Heart left ventricle (tissue), 16 donors: ENCODE measurements at places on chromosomes 5 and 9. TPM values are rescaled to one million over a fixed set of nuclear protein-coding genes. Genes with fewer than 3 reads are reported as not detected.

The TLR4 gene
- total RNA-seq, result 11.0 TPM

The SEMA6A gene
- total RNA-seq, result 4.2 TPM

The SAXO1 gene
- not detected for total RNA-seq

The OR13C9 gene
- not detected for total RNA-seq

The HTR4 gene
- total RNA-seq, result 1.6 TPM

- H3K27ac ChIP-seq, result no peak overlapping the region
- H3K27me3 ChIP-seq, result no peaks in the 10 kb centered on the region
- H3K4me1 ChIP-seq, result no peaks in the 10 kb centered on the region
- H3K36me3 ChIP-seq, result no peaks in the 10 kb centered on the region
Observed at GRCh38 chr9:28909526-28909925, 1336.2 kb upstream of the C9orf72 start.

DNA sequence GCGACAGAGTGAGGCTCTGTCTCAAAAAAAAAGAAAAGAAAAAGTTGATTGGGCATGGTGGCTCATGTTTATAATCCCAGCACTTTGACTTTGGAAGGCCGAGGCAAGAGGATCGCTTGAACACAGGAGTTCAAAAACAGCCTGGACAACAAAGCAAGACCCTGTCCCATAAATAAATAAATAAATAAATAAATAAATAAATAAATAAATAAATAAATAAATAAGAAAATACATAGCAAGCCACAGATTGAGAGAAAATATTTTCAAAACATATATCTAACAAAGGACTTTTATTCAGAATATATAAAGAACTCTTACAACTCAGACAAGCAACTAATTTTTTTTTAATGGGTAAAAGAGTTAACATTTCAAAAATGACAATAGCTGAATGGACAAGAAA lies 71.2 kb downstream of the PLPP1 start:
- peaks cover 54% of the 10 kb centered on the region for H3K36me3 ChIP-seq
- H3K4me3 ChIP-seq, result no peak overlapping the region
- no peak for DNase-seq
- no peaks in the 10 kb centered on the region for H3K27me3 ChIP-seq

DNA sequence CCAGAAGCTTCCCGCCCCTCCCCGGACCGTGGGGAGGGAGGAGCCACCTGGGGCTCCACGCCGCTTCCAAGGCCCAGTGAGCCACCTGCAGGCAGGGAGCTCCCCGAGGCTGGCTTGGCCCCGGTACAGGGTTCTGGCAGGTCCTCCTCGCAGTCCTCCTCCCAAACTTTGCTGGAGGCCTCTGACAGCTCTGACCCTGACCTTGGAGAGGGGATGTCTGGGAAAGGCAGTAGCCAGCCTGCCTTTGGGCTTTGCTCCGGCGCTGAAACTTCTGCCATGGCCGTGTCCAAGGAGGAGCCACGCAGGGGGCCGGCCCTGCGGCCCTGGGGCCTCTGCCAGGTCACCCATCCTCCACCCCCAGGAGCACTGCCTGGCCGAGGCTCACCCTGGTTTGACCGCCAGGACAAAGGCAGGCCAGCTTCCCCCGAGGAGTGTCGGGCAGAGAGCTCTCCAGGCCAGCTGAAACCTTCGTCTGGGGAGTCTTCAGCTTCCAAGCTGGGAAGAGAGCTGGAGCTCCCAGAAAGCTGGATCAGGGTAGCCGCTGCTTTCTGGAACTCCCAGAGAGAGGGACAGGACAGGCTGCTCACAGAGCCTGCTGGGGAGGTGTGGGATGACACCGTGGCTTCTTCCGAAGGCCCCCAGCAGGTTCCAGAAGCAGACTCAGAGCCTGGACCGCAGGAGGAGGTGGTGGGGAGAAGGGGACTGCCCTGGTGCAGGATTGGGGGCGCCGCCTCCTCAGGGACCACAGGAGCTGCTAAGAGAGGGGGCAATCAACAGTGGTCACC lies 9.0 kb upstream of the QSOX2 start:
- no peak overlapping the region for H3K27ac ChIP-seq
- no peak for DNase-seq
- H3K36me3 ChIP-seq, result no peaks in the 10 kb centered on the region
- H3K4me3 ChIP-seq, result no peak overlapping the region

DNA sequence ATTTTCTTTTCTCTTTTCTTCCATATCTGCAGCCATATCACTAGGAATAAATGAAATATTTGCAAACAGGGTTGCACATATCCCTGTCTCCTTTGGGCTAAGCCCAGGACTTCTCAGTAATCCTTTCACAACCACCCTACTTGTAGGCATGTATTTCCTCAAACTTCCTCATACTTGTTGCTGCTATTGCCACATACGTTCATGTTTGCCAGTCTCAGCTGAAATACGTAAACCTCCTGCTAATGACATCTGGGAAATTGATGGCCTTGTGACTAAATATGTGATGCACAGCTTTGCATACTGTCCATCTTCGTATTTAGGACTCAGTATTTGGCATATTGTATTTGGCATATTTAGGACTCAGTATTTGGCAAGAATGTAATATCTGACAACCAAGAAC lies 224.6 kb downstream of the PLK2 start:
- H3K27ac ChIP-seq, result no peak overlapping the region
- no peaks in the 10 kb centered on the region for H3K36me3 ChIP-seq
- DNase-seq, result no peak
- H3K4me1 ChIP-seq, result no peaks in the 10 kb centered on the region

- H3K27ac ChIP-seq, result peak overlapping the region; percentile 63
- H3K4me3 ChIP-seq, result no peak overlapping the region
- DNase-seq, result peak; percentile 82
- no peaks in the 10 kb centered on the region for H3K36me3 ChIP-seq
Observed at GRCh38 chr5:71891856-71892255, 172.8 kb downstream of the CARTPT start.

DNA sequence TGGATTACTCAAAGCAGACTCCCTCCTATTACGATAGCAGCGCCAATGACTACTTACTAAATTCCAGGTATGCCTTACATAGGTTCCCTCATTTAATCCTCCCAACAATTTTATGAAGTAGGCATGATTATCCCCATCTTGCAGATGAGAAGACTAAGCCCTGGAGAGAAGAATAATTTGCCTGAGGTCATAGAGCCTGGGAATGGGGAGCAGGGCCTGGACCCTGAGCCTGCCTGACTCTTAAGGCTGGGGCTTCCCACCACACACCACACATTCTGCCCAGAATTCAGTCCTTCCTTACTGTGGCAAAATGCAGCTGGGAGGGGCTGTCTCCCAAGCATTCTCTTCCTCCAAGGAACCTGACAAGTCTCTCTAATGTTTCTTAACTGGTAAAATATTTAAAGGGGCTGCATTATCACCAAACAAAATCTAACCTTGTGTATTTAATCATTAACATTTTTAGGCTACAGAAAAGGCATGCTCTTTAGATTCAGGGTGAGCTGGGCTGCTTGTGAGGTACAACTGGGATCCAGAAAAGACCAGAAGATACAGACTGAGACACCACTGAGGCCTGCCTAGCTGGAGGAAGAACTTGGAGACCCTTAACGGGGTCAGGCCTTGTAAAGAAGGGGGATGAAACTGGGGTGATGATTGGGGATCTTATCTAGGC lies 26.1 kb downstream of the LHFPL2 start:
- no peak overlapping the region for H3K27ac ChIP-seq
- no peak overlapping the region for H3K4me3 ChIP-seq
- no peaks in the 10 kb centered on the region for H3K27me3 ChIP-seq

DNA sequence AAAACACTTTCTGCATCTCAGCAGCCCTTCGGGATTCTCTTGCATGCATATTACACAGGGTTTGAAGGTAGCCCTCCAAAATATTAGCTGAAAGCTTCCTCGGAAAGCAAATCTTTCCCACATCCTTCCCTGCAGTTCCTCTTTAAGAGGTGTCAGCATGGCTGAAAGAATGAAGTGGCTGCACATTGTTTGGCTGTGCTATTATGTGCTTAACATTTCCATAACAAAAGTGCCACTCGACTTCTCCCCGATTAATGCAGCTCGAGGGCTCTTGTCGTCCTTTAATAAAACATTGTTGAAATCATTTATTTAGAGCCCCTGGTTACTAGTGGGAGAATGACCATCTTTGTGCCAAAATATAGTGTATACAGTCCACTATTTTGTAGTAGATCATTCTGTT lies 6.5 kb downstream of the GAS1 start:
- no peak for DNase-seq
- peaks cover 10% of the 10 kb centered on the region for H3K27me3 ChIP-seq
- no peak overlapping the region for H3K4me3 ChIP-seq

DNA sequence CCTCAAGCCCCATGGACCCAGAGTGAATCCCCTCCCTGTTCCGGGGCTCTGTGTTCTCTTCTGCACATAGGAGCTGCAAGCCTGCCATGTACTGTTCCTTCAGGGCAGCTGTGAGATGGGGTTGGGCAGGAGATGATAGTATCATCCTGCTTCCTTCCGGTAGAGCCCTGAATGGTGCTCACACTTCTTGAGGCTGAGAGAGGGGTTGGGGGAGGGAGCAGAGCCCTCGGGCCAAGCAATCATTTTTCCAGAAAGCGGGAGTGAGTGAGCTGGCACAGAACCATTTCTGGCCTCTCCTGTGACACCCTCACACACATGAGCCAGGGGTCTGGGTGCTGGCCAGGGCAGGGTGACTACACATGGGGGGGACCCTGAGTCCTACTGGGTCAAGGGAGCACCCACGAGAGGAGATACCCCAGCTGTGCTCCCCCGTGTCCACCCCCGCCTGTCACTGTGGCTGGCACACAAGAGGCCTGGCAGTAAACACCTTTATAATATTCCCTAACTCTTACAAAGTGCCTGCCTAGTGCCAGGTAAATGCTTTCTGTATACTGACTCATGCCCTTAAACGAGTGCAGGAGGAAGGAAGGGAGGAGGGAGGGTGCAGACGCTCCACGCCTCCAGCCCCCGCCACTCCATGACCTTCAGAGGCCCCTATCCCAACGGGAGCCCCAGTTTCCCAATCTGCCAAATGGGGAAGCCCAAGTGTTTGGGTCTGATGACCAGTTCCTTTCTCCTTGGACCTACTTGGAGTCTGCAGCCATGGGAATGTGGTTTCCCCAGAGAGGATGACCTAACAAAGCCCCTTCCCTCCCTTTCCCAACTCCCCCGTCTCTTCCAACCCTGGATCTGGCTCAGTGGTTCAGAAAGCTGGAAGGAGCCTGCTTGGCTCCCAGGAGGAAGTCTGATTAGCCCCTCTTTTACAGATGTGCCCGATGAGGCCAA lies 15.5 kb downstream of the AKNA start:
- H3K36me3 ChIP-seq, result no peaks in the 10 kb centered on the region
- no peak overlapping the region for H3K4me3 ChIP-seq
- H3K4me1 ChIP-seq, result peaks cover 21% of the 10 kb centered on the region
- no peaks in the 10 kb centered on the region for H3K27me3 ChIP-seq
- H3K27ac ChIP-seq, result no peak overlapping the region
- DNase-seq, result no peak
